ENCODE measurements at places on chromosomes 16 and 17.

GRCh38 chr17:55440391-55440790 lies 18.8 kb upstream of the MMD start:
- DNase-seq = no peak

- no peak for DNase-seq
Observed at GRCh38 chr17:10266296-10266876, 68.0 kb upstream of the GAS7 start.

DNA sequence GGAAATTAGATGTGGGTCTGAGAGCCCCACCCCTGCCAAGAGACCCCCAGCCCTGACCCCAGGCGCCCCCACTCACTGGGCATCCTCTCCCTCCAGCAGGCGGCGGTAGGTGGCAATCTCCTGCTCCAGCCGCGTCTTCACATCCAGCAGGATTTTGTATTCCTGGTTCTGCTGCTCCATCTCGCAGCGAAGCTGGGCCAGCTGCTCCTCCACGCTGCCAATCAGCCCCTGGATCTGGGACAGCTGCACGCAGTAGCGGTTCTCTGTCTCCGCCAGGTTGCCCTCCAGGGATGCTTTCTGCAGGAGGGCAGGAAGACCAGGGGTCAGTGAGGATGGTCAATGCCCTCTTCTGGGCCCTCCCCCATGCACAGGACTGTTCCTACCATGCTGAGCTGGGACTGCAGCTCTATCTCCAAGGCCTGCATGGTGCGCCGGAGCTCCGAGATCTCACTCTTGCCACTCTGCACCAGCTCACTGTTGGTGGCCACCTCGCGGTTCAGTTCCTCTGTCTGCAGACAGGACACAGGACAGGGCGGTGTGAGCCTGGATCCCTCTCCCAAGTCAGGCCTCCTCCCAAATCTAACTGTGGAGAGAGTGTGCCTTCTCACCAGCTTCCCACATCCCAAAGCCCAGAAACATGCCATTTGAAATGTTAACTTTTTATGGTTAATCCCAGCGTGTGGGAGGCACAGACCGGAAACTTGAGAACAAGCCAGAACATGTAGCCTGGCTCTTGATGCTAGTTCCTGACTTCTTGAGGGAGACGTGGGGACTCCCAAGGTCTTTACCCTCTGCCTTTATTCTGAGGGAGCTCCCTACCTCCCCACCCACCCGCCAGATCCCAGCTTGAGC lies 3.6 kb downstream of the KRT17 start:
- DNase-seq = no peak

GRCh38 chr17:48711128-48711527 lies 11.2 kb downstream of the PRAC1 start:
- DNase-seq = no peak

DNA sequence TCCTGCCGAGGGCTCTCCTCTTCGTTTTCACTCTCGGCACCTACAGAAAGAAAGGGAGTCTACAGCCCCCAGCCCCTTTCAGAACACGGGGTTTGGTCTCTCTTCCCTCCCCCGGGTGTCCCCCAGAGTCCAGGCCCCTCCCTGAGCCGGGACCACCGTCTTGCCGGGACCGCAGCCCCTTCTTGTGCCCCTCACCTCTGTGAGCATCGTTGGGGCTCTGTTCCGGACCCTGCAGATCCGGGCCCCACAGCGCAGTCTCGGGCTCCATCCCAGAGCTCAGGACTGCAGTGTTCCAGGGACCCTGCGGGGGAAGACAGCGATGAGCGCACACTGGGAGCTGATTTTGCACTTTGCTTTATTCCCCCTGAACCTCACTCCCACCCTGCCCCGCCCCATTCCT lies 2.8 kb downstream of the ZNF629 start:
- no peak for DNase-seq

GRCh38 chr17:35749560-35750412 lies 3.3 kb downstream of the GAS2L2 start:
- no peak for DNase-seq

- DNase-seq = no peak
Observed at GRCh38 chr16:54400261-54400660, 113.7 kb upstream of the IRX3 start.

Measured in kidney epithelial cell (primary cell).